Myocyte (in vitro differentiated cells): ENCODE measurements at places on chromosomes 16 and 17. TPM values are rescaled to one million over a fixed set of nuclear protein-coding genes. Genes with fewer than 3 reads are reported as not detected.
A peak's percentile ranks its signal among the peaks of the same experiment; 100 is the strongest.

GRCh38 chr16:24980077-24980793 is 34.9 kb downstream of the ARHGAP17 start:
- no peak for DNase-seq

DNA sequence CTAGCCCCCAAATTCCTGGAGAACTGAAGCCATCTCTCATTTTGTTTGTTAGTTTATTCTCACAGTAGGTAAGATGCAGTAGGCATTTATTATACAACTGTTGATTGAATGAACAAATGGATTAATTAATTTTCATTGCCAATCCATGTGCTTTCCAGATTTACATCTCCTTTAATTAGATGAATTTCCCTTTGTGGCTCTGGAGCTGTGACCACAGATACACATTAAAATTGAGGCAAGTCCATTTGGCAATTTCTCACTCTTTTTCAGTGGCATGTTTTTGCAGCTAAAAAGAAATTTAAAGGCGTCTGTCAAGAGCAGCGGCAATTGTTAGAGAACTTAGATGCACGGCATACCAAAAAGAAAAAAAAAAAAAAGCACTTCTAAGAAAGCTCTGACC is 635.4 kb upstream of the SOX9 start:
- DNase-seq: no peak

- no peak for DNase-seq
Observed at GRCh38 chr17:52376137-52376536, 217.6 kb upstream of the CA10 start.

Gene SLFN14
- not detected in 2 replicates for total RNA-seq

DNA sequence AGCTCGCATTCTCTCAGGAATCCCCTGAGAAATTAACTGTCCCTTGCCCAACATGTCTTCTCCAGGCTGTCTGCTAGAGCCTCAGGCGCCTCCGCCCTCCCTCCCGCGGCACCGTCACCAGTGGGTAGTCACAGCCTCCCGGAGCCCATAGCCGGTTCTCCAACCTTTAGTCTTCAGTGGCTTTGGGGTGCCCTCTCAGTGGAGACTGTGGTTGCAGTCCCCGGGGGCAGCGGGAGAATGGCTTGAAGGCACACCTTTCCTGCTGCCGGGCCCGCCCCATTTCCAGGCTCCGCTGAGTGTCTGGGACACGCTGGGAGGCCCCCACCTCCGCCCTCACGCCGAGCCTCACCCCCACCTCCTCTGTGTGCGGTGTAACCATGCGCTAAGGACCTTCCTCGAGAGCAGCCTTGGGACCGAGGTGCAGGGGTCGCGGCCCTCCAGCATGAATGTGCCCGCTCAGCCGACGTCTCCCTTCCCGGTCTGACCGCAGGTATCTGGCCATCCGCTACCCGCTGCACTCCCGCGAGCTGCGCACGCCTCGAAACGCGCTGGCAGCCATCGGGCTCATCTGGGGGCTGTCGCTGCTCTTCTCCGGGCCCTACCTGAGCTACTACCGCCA is 1.7 kb downstream of the GALR2 start:
- DNase-seq: no peak

Gene ZNF652
- total RNA-seq: 24.6 and 26.5 TPM in 2 replicates

Gene NPIPA2
- 0.67 TPM in 1 of 2 replicates, not detected in the other for total RNA-seq

GRCh38 chr16:50900391-50900942 is 158.6 kb downstream of the CYLD start:
- DNase-seq: no peak

- peak; percentile 31 for DNase-seq
Observed at GRCh38 chr16:53966821-53967571, 263.0 kb downstream of the FTO start.

DNA sequence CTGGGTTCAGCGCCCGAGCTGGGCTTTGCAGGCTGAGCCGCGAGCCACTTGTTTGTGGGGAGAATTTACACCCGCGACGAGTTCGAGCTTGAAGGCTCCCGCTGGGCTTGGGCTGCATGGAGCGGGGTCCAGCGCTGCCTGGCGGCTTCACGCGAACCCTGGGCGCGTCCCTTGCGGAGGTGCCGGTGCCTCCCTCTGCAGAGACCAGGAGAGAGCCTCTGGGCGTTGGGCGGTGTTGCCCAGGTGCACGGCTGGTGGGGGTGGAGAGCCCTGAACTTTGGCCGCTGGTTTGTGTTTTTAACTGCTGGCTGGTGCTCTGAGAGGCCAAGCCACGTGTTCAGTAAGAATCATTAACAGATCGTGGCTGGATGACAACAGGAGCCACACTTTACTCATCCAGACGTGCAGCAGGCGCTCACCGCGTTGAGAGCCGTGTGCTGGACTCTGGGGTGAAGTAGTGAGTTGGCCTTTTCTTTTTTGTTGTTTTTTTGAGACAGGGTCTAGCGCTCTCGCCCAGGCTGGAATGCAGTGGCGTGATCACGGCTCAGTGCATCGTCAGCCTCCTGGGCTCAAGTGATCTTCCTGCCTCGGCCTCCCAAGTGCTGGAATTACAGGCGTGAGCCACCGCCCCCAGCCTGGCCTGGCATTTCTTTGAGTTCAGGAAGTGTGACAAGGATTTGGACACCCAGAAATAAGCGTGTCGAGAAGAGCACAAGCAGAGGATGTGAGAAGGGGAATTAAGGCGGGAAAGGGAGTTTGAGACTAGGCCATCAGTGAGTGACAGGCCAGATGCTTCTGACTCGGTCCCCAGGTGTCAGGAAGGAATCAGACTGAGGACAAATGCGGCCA is 827 bp downstream of the CDK10 start:
- peak; percentile 15 for DNase-seq

DNA sequence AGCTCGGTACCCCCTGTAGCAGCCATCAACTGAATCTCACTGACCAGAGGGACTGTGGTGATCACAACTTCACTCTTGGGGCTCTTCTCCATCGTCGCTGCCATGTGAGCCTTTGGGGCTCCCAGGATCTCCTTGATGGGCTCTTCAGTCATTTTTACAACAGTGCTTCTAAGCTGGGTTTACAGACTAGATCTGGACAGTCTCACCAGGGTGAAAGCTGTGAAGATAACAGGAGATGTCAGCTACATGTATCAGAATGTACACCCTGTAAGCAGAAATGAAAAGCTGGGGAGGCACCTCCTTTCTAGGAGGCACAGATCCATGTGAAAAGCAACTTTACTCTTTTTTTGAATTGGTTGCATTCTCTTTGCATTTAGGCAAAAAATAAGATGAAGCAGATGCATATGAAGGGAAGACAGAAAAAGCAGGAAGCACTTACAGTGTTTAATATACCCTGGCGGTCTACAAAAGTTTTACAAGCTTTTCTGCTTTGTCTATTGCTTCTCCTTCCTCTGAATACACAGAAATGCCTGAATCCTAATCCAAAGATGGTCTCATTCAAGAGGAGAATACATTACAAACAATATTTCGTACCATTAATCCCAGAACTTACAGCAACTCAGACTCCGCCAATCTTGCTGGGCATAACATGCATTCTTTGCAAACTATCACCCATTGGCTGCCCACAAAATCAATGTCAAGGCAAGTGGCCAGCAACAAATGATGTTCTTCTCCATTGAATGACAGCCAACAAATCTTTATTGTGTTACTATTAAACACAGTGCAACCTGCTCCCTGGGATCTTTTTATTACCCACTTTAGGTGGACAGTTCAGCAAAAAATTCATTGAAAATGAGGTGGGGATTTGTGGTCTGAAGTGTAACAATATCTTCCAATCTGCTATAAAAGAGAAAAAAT is 1.5 kb downstream of the TMEM100 start:
- no peak for DNase-seq

Gene CDC6
- total RNA-seq: 2.6 and 3.8 TPM in 2 replicates

GRCh38 chr17:72342627-72343527 is 222.1 kb downstream of the SOX9 start:
- DNase-seq: no peak

- no peak for DNase-seq
Observed at GRCh38 chr16:72921106-72921505, 126.8 kb downstream of the ZFHX3 start.

- no peak for DNase-seq
Observed at GRCh38 chr17:63621229-63621683, 961 bp upstream of the MAP3K3 start.

Gene SCGB1C2
- total RNA-seq: 1.1 TPM in 1 of 2 replicates, not detected in the other

Gene TRPV2
- 13.1 and 16.1 TPM in 2 replicates for total RNA-seq

DNA sequence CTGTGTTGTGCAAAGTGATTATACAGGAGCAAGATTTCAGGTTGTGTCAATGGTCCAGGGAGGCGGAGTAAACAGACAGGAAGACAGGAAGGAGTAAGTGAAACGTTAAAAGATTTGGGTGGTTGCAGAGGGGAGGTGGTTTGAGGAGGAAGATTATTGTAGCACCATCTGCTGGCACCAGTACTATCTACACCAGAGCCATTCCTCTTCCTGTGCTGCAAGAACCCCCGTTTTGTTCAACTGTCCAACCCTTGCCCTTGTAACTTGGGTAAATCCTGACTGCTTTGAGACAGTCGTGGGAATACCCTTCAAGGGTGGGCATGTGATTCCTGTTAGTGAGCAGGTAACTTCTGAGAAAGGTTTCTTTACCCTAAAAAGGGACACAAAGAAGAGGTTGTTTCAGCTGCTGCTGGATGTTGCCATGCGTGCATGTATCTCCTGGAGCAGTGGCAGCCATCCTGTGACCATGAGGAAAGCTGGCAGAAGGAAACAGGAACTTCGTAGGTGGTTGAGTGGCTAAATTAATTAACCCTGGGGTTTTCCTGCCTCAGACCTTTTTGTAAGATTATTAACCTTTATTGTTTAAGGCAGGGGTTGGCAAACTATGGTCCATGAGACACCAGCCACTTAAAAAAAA is 124.1 kb downstream of the PRKCA start:
- no peak for DNase-seq

DNA sequence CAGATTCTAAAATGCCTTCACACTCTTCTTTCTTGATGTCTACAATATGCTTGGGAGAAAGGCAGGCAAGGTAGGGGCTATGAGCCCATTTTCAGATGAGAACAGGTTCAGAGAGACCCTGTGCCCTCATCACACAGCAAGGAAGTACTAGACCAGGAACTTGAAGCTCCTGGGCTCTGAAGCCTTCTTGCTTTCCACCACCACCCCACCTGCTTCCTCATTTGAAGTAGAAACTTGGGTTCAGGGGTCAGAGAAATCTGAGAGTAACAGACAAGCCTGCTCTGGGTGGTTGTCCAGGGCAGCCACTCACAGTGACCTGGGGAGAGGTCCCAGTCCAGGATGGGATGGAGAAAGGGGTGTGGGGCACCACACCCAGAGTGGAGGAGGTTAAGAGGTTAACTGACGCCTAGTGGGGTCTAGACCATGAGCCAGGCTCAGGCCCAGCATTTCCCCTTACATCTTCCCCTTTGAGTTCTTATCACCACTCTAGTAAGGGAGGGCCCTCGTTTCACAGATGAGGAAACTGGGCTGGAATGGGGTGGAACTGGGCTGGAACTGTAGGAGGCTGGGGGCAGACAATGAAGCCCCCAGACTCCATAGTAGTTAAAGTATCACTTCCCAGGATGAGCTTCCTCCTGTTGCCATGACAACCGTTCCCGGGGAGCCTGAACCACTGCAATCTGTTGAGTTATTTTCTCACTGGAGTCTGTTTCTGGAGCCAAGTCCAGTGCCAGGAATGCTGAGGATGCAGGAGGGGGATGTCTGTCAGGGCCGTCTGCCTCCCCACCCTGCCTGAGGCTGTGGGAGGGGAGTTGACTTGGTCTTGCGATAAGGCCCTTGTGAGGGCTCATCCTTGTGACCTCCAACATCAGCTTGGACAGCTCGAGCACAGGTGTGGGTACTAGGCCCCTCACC is 16.2 kb upstream of the PHF12 start:
- DNase-seq: no peak

Gene CCL1
- total RNA-seq: not detected in 2 replicates

DNA sequence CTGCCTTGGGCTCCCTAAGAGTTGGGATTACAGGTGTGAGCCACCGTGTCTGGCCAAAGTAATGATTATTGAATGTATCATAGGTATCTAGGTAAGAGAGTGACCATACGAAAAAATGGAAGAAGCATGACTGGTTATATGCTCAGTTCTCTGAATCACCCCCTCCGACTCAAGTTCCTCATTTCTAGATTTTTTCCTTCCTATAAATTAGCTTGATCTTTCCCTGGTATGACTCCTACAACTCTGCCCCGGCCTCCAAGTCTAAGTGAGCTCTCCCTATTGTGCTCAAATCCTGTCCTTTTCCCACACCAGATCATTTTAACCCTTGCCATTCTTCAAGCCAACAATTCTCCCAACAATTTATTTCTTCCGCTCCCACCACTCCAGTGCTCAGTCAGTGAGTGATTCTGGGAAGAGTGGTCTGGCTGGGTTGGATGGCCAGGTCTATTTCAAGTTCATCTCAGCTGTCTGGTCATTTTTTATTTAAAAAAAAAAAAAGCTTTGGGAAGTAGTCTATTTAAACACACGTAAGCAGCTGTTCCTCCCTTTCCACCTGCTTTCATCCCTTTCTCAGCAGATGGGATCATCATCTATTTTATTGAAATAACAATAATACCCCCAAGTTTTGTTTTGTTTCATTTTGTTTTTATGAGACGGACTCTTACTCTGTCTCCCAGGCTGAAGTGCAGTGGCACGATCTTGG is 120.2 kb upstream of the HS3ST2 start:
- DNase-seq: peak; percentile 89

Gene SERPINF2
- total RNA-seq: 0.67 and 2.0 TPM in 2 replicates

Gene C16orf89
- 0.43 and 0.94 TPM in 2 replicates for total RNA-seq

Gene PRSS8
- total RNA-seq: 0.08 TPM in 1 of 2 replicates, not detected in the other

- DNase-seq: no peak
Observed at GRCh38 chr17:49764559-49765180, 739 bp upstream of the FAM117A start.

Gene PRDM7
- total RNA-seq: not detected in 2 replicates

Gene ZNF423
- total RNA-seq: 0.21 and 1.4 TPM in 2 replicates

DNA sequence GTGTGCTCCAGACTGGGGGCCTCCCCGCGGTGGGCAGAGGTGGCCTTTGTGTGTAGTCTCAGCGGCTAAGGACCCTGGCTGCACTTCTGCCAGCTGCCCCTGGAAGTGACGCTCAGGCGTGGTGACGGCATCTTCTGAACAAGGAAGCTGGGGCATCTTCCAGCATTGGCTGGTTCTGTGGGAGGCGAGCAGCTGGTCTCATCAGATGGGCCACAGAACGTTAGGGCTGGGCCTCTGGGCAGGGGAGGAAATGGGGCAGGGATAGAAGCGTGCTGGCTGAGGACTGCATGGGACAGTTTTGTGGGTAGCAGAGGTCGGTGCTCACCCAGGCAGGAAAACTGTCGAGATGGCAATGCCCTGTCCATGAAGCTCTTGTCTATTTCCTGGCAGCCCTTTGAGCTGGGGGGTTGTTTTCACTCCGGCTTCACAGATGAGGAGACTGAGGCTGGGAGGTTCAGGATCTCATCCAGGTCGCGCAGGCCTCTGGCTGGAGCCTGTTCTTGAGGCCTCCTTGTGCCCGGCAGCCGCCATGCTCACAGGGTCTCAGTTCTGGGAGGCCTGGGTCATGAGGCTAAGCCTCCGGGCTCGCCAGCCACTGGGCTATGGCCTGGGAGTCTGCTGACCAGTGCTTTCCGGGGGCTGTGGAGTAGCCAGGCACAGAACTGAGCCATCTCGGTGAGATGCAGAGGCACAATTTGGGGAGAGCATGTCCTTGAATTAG is 16.3 kb downstream of the IRF8 start:
- no peak for DNase-seq

DNA sequence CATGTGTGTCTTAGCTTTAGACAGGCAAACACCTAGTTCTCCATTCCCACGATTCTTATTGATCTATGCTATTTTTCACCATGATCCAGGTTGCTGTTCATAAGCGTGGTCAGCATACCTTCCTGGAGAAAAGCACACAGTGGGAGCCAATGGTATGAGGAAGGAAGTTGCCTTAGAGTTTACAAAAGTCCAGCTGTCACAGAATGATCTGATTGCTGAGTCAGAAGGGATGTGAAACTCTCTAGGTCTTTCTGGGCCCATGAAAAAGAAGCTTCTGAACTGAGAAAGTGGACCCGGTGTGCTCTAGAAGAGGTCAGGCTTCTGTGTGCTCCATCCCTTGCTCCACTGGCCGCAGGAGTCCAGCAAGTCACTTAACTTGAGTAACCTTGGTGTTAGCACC is 71.0 kb upstream of the CCL1 start:
- no peak for DNase-seq

Gene SMIM36
- total RNA-seq: not detected in 2 replicates
